Activated CD4-positive, alpha-beta T cell treated with anti-CD3 and anti-CD28 coated beads, Interleukin-10, Interleukin-2, amounts not matched to agents 100 ng/mL and 50 ng/mL, durations not matched to agents 16 hours and 8 hours (primary cell): ENCODE measurements at places on chromosomes 2 and 18.

- no peak for DNase-seq
Measured at GRCh38 chr2:12806549-12807242, 90.0 kb downstream of the TRIB2 start.

- no peak for DNase-seq
Measured at GRCh38 chr2:158882297-158882696, 86.1 kb upstream of the TANC1 start.

GRCh38 chr2:191846515-191847476 lies at the start of gene CAVIN2:
Gene CAVIN2 (minus strand): TSS chr2:191847088. CDS start chr2:191846925, 163 bp downstream.
- no peak for DNase-seq

DNA sequence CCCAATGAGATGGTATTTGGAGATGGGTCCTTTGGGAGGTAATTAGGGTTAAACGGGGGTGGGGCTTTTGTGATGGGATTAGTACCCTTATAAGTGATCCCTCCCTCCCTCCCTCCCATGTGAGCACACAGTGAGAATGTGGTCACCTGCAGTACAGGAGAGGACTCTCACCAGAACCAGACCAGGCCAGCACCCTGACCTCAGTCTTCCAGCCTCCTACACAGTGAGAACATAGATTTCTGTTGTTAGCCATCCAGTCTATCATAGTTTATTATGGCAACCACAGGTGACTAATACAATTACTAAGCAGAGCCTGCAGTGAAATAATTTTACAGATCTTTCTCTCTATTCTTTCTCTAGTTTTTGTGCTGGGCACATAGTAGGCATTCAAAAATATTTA lies 137.7 kb upstream of the PKDCC start:
- no peak for DNase-seq

- DNase-seq: no peak
Measured at GRCh38 chr2:154709215-154709614, 10.7 kb downstream of the KCNJ3 start.

- peak; percentile 62 for DNase-seq
Measured at GRCh38 chr2:36785179-36785795, 88.8 kb downstream of the VIT start.

GRCh38 chr2:140975237-140975636 lies 1155.6 kb downstream of the LRP1B start:
- no peak for DNase-seq

- DNase-seq: peak; percentile 53
Measured at GRCh38 chr2:232523682-232524597, 2.0 kb upstream of the CHRND start.

GRCh38 chr2:166517533-166518061 lies 23.5 kb upstream of the SCN7A start:
- no peak for DNase-seq

- no peak for DNase-seq
Measured at GRCh38 chr2:222769446-222769845, 91.4 kb upstream of the ACSL3 start.

DNA sequence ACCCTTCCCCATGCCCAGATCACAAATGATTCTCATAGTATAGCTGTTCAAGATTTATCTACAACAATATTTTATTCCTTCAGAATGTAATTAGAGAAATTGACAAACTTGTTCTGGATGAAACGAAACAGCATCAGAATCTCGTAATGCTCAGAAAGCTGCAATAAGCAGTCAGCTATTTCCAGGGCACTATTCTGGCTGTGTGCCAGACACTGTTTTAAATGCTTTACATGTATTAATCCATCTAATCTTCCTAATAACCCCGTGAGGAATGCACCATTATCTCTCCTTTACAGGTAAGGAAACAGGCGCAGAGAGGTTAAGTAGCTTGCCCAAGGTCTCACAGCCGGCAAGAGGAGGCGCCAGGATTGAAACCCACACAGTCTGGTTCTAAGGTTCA lies 10.1 kb upstream of the LYPD6B start:
- no peak for DNase-seq

GRCh38 chr2:114684403-114684802 lies 242.0 kb downstream of the DPP10 start:
- DNase-seq: no peak

DNA sequence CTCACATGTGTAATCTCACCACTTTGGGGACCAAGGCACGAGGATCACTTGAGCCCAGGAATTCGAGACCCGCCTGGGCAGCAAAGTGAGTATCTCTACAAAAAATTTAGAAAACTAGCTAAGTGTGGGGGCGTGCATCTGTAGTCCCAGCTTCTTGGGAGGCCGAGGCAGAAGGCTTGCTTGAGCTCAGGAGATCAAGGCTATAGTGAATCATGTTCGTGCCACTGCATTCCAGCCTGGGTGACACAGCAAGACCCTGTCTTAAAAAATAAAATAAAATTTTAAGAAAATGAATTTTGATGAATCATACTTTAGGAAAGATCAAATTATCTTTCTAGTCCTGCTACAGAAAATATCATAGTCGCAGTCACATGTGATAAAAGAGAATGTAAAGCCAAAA lies 46.9 kb downstream of the CABYR start:
- no peak for DNase-seq

- DNase-seq: peak; percentile 44
Measured at GRCh38 chr2:37323781-37324535, 675 bp downstream of the PRKD3 start.

DNA sequence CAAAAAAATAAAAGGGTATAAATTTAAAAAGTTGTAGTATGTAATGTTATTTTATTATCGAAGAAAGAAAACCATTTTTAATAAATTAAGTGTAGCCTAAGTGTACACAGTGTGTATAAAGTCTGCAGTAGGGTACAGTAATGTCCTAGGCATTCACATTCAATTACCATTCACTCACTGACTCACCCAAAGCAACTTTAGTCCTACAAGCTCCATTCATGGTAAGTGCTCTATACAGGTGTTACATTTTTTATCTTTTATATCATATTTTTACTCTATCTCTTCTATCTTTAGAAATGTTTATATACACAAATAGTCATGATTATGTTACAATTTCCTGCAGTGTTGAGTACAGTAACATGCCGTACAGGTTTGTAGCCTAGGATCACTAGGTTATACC lies 59.5 kb downstream of the RABL2A start:
- no peak for DNase-seq

DNA sequence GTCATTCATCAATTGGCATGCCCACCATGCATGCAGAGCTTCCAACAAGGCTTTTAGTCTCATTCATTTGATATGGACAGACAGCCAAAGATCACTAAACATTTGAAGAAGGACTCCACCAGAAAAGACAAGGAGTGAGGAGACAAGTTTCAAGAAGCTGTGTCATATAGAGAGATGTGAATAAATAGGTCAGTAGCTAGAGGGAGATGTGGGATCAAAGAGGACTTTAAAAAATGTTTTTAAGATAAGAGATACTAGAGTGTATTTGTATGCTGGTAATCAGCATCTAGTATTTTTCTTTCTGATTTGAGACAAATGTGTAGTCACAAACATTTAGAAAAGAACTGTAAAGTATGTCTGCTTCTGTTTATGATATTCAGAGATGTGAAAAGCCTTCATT lies 48.5 kb downstream of the ANTXR1 start:
- DNase-seq: no peak

DNA sequence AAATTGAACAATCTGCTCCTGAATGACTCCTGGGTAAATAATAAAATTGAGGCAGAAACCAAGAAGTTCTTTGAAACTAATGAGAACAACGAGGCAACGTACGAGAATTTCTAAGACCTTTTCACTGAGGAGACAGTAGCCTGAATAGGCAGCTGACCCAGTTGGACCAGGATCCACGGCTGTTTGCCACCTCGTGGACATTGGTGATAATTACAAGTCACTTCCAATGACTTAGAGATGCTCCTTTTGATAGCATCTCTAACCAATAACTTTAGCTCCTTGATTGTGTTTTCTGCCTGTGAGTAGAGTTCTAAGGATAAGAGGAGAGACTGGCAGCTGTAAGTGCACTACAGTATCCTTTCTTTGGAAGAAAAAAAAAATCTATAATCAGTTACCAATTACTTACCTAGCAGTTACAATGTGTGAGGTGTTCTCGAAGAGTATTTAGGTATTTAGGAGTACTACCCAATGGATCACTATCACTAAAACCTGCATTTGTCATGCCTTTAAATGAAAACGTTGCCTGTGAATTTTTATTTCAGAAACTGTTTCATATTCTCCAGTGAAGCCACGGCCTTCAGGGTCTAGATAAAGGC lies 31.3 kb upstream of the CNTNAP5 start:
- DNase-seq: peak; percentile 6
